ENCODE measurements at places on chromosomes 1 and 21.

GRCh38 chr21:34574601-34575529 lies 40.0 kb downstream of the RCAN1 start:
- DNase-seq, result no peak

- no peak for DNase-seq
Observed at GRCh38 chr1:221411283-221411682, 330.6 kb downstream of the DUSP10 start.

DNA sequence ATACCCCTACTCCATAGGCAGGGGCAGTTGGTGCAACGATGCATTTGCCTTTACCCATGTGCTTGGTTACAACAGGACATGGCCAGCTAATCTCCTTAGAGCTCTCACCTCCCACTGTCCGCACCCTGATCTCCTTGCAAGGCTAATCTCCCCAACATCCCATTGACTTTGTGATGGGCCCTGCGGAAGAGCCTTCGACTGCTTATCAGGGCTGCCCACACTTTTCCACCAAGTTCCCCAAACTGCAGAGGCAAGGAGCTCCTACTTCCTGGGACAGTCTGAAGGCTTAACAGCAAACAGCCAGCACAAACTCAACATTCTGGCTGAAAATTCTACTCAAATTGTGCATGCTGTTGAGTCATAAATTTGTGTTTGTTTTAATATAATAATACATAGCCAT lies 36.0 kb downstream of the C1orf94 start:
- no peak for DNase-seq

DNA sequence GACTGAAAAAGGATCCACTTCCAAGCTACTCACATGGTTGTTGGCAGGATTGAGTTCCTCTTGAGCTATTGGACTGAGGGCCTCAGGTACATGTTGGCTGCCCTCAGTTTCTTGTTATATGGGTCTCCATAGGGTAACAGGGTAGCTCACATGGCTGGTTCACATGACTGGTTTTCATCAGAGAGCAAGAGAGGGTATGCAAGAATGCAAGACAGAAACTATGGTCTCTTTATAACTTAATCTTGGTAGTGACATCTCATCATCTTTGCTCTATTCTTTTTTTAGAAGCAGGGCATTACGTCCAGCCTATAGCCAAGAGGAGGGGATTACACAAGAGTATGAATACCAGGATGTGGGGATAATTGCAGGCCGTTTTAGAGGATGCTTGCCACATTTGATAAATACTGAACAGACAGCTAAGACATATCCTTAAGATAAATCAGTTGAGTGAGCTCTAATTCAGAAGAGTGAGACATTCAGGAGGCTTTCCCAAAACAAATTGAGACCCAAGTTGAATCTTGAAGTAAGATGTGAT lies 100.2 kb downstream of the HMCN1 start:
- no peak for DNase-seq

DNA sequence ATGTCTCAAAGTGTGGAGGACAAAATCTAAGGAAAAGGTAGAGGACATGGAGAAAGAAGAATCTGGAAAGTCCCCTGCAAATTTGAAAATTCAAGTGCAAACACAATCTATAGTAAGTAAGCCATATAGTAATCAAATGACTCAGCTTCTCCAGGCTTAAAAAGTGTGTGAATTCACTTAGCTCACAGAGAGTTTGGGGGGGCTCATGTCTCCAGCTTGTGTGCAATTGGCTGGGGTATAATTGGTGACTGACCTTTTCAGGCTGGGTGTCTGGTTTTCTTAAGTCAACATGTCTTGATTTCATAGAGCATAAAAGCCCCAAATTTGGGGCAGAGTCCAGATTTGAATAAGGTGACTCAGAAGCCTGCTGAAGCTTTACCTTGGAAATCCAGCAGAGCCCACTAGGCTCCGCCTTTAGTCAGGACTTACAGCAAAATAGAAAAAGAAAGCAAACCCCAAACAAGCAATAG lies 8.6 kb downstream of the CLDN14 start:
- DNase-seq, result no peak

- DNase-seq, result no peak
Observed at GRCh38 chr1:43997295-43997999, 6.0 kb downstream of the CCDC24 start.

DNA sequence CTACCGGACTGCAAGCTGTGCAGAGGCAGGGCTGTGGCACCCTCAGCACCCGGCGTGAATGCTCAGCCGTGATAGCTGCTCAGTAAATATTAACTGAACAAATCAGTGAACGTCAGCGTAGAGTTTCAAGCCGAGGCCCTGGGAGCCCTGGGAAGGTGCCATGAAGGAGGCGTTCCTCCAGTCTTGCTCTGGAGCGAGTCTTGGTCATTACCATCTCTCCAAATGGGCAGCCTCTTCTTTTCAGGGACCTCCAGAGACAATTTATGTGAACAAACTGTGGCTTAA lies 449.2 kb downstream of the CAMTA1 start:
- no peak for DNase-seq
